ENCODE measurements at places on chromosomes 13 and 19.

GRCh38 chr19:11169896-11170678 lies 14.5 kb upstream of the SPC24 start:
- no peak for DNase-seq

GRCh38 chr13:23554000-23554399 lies 16.2 kb upstream of the TNFRSF19 start:
- no peak for DNase-seq

GRCh38 chr19:15629003-15629880 lies 11.5 kb upstream of the CYP4F3 start:
- DNase-seq, result peak; percentile 10

DNA sequence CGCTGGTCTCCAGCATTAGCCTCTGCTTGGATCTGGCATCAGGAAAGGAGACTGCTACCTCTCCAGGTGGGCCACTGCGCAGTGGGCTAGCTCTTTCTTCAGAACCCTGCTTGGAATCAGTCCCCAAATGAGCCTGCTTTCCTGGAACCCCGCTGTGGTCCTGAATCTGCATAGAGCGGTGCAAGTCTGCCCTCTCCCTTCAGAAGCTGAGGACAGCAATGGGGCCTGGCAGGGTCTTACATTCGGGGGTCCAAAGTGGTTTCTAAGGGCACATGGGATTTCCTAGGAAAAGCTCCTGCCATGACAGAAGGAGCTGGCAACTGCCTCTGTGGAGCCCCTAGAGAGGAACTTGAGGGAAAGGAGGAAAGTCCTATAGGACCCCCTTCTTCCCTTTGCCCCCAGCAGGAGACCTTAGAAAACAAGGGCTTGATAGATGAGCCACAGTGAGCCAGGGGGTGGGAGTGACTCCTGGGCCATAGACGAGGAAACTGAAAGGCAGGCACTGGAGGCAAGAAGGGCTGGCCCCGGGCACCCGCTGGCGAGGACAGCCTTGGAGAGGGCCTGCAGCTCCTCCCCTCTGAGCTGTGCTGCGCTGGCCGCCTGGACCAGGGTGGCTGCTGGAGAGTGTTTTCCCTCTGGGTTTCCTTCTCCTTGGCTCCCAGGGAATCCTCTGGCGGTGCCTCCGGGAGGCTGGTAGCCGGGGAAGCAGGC lies 1.4 kb upstream of the VSTM2B start:
- no peak for DNase-seq

DNA sequence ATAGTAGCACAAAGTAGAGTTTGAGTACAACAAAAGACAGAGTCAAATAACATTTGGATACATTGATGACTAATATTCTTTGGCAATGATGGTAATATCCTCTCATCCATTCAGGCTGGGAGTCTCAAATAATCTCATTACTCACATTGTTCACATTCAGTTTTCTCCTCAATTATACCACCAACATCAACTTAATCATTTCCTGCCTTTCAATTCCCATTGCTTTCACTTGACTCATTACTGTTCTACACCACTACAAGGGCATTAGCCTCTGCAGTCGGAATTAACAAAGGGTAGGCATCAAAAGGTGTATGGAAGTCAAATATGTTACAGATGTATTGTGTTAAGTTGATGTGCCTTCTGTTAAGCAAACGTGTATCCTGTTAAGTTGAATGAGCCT lies 518.4 kb upstream of the SLITRK1 start:
- DNase-seq, result peak; percentile 33

GRCh38 chr13:24900507-24900906 lies 136.5 kb downstream of the RNF17 start:
- no peak for DNase-seq

DNA sequence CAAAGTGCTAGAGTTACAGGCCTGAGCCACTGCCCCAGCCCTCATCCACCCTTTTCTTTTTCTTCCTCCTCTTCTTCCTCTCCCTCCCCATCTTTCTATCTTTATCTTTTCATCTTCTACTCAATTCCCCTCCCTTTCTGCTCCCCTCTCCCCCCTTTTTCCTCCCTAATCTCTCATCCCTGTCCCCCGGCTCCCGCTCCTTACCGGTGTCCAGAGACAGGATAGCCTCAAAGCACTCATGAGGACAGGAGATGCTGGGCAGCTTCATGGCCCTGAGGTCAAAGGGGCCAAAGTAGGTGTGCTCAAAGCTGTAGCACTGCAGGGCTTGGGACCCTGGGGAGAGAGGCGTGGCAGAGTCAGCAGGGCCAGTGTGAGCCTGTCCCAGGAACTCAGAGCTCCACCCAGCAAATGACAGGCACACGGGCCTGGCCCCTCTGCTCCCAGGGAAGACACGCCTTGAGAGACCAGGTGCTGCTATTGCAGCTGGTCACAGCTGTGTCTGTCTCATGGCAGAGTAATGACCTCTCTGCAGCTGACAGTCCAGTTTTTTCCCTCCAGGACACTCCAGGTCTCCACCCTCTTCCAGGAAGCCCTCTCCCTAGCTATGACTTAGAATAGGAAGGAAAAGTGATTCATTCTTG lies 2.6 kb downstream of the LYPD5 start:
- DNase-seq, result no peak

DNA sequence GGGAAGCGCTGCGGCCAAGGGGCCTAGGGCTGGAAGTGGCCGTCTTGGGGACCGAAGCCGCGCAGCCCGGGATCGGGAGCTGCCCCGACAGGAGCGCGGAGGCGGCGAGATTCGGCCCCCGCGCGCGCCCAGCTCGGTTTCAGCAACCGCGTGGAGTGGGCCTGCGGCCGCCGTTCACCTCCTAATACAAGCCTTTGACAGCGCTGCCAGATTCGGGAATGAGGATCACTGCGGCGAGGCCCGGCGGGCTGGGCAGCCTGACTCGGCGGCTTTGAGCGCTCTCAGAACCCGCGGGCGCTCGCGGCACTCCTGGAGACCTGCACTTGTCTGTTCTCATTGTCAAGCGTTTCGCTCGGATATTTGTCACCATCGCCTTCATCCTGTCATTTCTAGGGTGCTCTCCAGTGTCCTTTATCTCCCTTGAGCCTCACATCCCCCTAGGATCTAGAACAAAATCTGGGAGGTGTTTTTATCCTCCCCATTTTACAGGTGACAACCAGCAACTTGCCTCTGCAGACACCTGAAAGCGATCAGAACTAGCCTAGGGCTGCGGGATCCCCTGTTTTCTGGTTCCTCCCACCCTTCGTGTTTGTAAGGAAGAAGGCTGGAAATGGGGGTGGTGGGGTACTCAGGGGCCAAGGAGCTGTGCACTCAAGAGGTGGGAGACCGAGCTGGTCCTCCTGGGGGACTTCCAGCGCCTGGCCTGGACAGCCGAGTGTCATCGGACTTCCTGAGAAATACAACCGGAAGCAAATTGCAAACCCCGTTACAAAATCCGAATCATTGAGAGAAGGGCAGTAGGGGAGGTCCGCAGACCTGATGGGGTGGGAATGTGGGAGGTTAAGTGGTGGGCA lies 1.5 kb upstream of the CDX2 start:
- no peak for DNase-seq

- DNase-seq, result no peak
These were observed 173.2 kb downstream of the DLEU7 start for GRCh38 chr13:50670272-50670671.

DNA sequence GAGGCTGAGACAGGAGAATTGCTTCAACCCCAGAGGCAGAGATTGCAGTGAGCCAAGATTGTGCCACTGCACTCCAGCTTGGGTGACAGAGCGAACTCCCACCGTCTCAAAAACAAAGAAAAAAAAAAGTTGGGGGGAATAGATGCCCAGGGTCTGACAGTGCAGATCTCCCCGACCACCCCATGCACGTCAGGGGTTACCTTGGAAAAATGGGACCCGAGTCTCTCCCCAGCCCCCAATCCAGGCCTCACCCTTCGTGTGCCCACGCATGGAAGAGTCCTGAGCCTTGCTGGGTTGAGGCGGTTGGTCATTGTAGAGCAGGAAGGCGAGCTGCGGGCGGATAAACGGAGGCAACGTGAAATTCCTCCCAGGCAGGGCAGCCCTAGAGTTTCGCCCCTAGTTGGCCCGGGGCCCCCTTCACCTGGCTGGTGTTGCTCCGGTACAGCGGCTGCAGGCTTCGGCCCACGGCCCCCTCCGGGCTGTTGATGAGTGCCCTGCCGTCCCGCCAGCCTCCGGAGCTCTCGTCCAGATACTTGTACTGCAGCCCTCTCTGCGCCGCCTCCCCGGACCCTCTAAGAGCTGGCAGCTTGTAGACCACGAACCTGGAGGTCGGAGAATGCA lies 588 bp downstream of the DNASE2 start:
- DNase-seq, result no peak

DNA sequence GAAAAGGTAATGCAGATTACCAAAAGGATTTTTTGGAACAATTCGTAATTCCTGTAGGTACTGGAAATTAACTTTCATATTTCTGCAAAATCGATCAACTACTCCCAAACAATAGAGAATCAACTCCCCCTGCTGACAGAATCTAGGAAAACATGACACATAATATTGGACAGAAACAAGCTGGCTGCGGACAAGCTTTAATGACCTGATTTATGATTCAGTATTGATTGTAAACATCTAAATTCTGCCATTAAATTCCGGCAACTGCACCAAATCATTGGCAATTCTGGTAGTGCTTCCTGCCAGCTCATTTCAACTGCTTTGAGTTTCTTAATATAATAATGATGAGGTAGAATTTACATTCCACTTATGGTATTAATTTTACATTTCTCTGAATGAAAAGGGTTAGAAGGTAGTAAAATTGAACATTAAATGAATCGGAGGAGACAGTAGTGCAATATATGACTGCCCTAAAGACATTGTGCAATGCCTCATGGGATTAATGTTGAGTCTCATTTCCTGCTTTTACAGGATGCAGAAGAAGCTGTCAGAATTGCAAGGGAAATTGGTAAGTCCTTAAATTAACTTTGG lies 146.5 kb downstream of the PCCA start:
- peak; percentile 85 for DNase-seq

- DNase-seq, result no peak
These were observed 27.0 kb downstream of the FPR3 start for GRCh38 chr19:51821921-51822320.

DNA sequence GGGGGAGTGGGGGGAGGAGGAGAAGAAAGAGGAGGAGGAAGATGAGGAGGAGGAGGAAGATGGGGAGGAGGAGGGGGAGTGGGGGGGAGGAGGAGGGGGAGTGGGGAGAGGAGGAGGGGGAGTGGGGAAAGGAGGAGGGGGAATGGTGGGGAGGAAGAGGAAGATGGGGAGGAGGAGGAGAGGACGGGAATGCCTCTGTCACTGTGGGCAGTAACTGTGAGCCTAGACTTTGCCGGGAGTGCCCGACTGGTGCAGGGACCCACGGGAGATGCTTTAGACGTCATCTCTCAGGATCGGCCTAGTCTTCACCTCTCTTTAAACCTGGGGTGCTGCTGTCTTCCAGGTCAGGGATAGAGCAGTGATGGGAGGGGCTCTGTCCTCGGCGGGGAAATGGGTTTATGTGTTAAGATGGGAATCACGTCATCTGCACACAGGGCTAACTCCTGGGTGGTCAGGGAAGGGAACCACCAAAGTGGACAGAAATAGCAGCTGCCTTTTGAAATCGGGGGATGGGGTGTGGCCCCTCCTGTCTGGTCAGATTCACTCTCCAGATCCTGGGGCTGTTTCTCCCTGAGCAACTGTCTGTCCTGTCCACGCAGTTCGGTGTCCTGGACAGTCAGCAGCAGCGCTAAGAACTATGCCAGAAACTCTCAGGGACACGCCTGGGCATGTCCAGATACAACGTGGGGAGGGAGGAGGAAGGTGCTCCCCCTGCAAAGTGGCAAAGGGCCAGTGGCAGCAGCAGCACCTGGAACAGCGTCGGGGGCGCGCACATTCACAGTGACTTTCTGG lies 26.9 kb downstream of the GAS6 start:
- DNase-seq, result no peak

- DNase-seq, result peak; percentile 57
These were observed 2.7 kb downstream of the VSTM2B start for GRCh38 chr19:29528350-29528945.

GRCh38 chr19:47266401-47266941 lies 8.2 kb upstream of the INAFM1 start:
- DNase-seq, result no peak

- peak; percentile 82 for DNase-seq
These were observed 284.6 kb downstream of the DNAJC15 start for GRCh38 chr13:43307921-43308433.

GRCh38 chr13:93522501-93522900 lies 295.9 kb downstream of the GPC6 start:
- DNase-seq, result no peak

GRCh38 chr19:3725640-3726310 lies 17.6 kb downstream of the TJP3 start:
- DNase-seq, result no peak

DNA sequence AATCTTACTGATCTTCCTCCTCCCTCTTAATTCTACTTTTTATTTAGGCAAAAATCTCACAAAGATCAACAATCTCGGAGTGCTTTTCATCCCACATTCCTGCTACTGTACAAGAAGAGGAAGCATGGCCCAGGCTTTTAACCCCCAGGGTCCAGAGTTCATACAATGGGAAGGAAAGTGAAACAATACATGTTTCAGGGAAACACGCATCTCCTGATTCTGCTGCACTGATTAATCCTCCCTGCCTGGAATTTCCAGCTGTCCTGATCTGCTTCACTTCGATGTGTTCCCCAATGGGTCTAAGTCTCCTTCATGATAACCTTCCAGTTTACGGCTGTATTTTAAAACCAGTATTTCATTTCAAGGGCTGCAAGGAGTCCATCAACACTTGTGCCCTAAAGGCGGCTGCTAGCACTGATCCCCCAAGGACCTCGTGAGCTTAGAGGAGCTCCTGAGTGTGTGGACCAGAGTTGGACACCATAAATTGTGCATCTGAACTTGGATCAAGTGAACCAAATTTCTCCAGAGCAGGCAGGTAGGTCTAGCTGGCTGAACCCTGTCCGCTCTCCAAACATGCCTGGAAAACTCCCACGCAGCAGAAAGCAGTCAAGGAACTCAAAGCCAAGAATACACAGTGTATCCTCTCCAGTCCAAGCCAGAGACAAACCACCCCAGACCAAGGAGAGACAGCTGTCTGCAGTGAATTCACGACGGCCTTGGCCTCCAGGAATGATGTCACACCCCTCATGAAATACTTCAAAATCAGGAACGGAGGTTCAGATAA lies 44.3 kb downstream of the COL4A1 start:
- DNase-seq, result no peak

Data from NCI-H748 treated with DMSO at 0.1 percent for 48 hours (cell line).